ENCODE measurements at places on chromosomes 7 and 10.

DNA sequence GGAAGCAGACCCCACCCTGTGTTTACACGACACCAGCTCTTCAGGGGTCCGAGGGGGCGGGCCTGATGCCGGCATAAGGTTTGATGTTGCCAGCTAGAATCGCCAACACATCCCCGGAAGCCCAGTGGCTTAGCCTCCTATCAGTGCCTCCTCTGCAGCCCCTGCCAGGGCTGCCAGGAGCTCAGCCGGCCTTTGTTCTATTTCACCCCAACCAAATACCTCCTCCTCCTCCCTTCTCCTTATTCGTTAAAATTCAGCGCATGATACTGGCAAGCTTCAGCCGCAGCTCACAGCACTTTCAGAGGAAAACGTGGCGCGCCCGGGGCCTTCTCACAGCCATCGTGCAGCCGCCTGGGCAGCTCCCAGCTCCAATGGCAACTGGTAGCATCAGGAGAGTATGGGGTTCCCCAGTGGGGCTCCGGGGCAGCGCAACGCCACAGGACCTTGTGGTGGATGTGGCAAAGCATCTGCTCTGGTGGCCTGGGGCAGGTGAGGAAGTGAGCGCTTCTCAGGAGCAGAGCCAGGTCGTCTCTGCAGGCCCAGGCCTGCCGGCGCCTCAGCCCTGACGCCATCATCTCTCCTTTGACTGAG lies 176.4 kb upstream of the RHEB start:
- DNase-seq: no peak

DNA sequence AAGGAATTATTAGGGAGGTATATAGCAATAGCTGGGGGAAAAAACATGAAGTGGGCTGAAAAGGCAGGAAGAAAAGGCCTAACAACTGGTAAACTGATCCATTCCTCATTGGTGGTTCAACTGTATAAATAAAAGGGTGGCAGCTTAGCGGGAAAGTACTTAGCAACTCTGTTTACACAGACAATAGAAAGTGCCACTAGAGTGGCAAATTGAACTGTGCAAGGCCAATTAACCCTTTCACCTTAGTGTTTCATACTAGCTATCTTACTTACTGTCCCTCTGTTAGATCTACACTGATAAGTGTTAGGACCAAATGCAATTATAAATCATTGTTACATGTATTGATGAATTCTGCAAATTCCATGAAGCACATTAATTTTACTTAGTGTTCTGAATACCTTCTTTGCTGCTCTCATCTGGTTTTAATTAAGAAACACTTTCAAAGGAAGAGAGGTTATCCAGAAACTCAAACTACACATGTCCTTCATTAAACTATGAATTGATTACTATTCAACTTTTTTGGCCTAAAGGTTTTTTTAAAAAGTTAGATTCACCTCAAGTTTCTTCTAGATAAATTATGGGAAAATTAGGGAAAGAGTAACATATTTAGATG lies 28.0 kb downstream of the DNAJC1 start:
- no peak for DNase-seq

DNA sequence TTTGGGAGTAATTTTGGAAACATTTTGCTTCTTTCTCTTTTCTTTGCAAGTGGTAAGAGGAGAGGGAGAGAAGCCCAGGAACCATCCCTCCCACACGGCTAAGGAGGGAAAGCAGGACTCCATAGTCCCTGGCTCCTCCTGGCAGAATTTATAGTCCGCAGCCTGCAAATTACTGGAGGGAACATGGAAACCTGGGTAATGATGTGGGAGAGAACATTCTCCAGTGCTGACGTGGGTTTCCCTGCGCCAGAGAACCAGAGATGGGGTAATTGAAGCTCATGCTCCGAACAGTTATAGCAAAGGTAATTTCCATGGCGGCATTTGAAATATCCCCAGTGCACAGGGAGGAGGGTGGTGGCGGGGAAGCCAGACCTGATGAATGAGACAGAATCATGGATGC lies 320.4 kb downstream of the RPS24 start:
- DNase-seq: no peak

GRCh38 chr10:93598157-93598556 lies 2.9 kb downstream of the RBP4 start:
- DNase-seq: no peak

DNA sequence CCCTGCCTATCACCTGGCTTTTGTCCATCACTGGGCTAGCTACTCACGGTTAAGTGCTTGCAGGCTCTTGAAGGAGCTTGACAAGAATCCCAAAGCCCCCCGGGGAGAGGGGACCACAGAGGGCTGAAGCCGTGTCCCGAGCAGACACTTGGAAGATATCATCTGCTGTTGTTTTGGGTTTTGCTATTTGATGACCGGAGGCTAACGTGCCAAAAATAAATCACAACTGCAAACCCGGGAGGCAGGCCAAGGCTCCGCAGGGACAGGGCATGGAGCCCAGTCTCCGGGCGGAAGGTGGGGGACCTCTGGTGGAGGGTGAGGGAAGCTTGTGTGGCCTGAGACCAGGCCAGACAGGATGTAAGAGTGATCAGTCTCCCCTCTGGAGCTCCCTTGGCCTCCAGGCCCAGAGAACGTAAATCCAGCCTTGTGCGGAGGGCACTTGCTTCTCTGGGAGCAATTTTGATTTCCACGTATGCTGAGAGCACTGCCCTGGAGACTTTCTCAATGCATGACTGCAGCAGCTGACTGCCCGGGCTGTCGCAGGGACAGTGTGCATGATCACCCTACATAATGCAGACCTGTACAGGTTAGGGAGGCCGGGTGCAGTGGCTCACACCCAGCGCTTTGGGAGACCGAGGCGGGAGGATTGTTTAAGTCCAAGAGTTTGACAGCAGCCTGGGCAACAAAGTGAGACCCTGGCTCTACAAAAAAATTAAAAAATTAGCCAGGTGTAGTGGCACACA lies at the start of gene PHKG1:
PHKG1 (minus strand) TSS at position 164 of the 743 bp plus-strand sequence. CDS start 4,011 bp downstream, outside the sequence.
- DNase-seq: no peak

GRCh38 chr7:29858191-29858951 lies 52.1 kb downstream of the WIPF3 start:
- no peak for DNase-seq

- peak; percentile 38 for DNase-seq
Observed at GRCh38 chr7:131057015-131057793, 270.5 kb upstream of the MKLN1 start.

- DNase-seq: no peak
Observed at GRCh38 chr7:73773700-73774517, 3.8 kb upstream of the CLDN3 start.

DNA sequence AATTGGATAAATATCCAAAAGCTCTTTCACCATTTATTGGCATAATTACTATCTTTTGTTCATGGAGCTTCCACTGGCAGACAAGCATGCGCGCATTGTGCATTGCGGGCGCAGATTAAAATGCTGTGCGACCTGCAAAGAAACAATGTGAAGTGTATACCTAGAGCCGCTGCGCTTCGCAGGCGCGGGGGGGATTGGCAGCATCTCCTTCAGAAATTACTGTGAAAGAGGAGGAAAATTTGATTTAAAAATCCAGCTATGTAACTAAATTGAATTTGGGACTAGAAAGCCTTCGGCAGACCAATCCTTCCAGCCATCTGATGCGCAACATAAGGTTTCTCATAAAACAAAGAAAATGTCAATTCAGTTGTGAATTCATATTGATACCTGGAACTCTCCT lies 10.3 kb upstream of the NPM3 start:
- DNase-seq: no peak

DNA sequence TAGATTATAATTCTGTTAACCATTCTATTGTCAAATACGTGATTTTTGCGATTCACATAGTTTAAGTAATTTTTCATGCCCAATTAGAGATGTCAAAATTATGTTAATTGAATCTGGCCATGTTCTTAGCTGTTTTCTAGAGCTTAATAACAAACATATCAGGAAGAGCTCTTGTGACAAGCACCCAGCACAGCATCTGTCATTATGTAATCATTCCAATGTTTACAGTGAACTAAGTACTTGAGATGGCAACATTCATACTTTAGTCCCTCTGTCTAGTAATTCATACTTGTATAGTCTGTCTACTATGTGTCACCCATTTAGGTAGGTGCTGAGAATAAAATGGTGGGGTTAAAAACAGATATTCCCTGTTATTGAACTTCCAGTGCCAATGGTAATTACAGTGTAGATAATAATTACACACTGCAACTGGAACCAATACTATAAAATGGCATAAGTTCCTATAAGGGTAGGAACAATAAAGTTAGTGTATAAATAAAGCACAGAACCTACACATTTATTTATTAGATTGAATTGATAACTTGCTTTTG lies 55.2 kb downstream of the ZEB1 start:
- DNase-seq: no peak

DNA sequence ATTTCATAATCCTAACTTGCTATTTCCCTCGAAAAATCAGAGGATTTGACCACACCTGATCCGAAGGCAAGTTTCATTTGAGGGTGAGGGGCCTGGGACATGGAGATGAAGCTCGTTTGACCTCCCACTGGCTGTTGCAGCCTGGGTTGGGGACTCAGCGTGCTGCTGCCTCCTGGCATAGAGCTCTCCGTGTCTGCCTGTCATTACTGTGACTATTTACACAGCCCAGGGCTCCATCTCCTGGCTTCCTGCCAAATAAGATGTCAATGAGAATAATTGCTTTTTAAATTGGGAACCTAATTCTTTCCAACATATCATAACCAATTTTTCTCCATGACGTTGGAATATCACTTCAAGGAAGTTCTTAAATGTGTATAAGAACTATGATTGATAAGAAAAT lies 139.3 kb upstream of the COBL start:
- DNase-seq: no peak

GRCh38 chr10:9443758-9444157 lies 1389.3 kb downstream of the GATA3 start:
- no peak for DNase-seq

DNA sequence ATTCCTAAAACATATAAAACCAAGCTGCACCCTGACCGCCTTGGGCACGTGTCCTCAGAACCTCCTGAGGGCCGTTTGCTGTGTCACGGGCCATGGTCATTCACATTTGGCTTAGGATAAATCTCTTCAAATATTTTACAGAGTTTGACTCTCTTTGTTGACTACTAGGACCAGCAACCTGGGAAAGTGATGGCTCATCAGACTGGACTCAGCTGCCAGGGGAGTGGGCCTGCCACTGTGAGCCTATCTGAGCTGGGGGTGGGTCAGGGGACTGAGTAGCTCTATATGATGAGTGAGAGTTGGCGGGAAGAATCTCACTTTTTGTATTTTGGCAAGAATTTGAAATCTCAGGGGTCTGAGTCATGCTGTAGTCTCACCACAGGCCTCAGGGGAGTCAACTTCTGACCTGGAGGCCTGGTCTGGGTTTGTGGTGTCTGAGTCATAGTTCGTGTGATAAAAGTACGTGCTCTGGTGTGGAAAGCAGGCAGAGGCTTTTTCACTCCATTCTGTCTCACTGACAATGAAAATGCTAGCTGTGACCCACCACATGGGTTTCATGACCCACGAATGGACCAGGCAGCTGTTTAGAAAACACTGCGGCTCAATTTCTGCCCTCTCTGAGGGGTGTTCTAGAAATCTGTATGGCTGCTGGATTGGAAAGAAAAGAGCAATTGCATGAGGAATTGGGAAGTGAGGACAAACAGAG lies 4.2 kb upstream of the UPP1 start:
- DNase-seq: no peak

DNA sequence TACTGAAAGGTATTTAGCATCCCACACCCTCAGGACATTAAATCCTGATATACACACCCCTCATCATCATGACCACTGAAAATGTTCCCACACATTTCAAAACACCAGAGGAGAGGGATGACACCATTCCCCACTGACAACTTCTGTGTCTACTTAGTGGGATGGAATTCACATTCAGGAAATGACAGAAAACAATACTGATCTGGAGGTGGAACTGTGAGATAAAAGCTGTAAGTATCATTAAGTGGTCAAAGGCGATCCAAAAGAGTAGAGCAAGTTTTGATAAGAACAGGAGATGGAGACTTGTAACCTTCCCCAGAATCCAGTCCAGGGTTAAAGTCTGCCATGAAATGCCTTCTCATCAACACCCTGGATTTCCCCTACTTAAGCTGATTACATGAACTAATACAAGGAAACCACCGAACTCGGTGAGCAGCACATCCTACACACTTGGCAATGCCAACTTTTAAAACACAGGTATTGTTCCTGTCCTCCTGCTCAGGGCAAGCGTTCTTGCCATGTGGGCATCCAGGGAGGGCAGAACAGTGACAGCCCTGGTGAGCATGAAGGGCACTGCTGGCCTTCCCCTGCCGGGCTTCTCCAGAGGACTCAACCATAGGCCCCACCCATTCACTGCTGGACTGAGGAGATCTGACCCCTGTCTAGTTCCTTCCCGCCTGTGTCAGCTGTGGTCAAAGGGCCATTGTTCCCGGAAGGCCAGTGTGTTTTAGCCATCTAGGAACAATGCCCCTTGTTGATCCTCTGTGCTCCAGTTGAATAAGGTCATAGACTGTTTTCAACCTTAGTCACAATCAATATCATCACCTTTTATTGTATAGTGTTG lies 85.0 kb downstream of the SGMS1 start:
- no peak for DNase-seq

DNA sequence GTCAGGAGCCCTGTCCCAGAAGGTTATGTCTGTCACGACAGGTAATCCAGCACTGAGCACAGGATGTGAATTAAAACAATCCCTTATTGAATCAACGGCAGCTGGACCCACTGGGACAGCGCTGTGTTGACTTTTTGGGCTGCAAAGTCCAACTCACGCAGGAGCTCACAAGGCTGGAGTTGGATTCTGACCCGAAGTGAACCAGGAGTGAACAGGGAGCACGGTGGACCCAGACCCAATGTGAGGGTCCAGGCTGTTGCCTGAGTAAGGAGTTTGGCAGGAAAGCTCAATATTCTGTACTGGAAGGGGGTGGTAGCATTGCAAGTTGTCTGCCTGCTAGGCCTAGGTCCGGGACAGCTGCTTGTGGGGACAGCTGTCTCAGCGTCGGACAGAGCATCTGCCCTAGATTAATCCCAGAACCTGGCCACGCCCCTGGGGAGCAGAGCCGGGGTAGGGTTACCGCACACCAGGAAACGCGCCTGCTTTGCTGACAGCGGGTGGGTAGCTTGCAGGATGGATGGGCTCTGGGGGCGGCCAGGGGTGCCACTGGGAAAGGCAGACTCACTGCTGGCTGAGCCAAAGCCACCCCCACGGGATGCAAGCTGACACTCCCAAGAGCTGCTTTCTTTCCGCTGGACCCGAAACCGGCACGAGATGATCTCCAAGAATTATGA lies 24.0 kb downstream of the COL26A1 start:
- DNase-seq: no peak

- DNase-seq: no peak
Observed at GRCh38 chr7:142602183-142602582, 147.1 kb upstream of the PRSS1 start.

GRCh38 chr10:72254813-72255568 lies 18.7 kb upstream of the DDIT4 start:
- DNase-seq: no peak

GRCh38 chr7:111677848-111678247 lies 115.6 kb upstream of the IMMP2L start:
- DNase-seq: no peak
